Posterior vena cava (tissue), 2 donors: ENCODE measurements at places on chromosomes 3 and 15. TPM values are rescaled to one million over a fixed set of nuclear protein-coding genes. Genes with fewer than 3 reads are reported as not detected.

The FSIP1 gene
- total RNA-seq: 0.69 TPM

The PDZRN3 gene
- 59.5 TPM for total RNA-seq

The RTP4 gene
- 3.0 TPM for total RNA-seq

The CCDC54 gene
- total RNA-seq: not detected

The CSPG5 gene
- total RNA-seq: 0.51 TPM

The KCNH8 gene
- not detected for total RNA-seq
